ENCODE measurements at places on chromosomes 2 and 18. TPM values are rescaled to one million over a fixed set of nuclear protein-coding genes. Genes with fewer than 3 reads are reported as not detected.

Gene OR6B3
- not detected for total RNA-seq

GRCh38 chr18:47775961-47776360 is 154.5 kb downstream of the SMAD2 start:
- DNase-seq, result no peak

Gene SAG
- total RNA-seq, result 0.63 TPM

DNA sequence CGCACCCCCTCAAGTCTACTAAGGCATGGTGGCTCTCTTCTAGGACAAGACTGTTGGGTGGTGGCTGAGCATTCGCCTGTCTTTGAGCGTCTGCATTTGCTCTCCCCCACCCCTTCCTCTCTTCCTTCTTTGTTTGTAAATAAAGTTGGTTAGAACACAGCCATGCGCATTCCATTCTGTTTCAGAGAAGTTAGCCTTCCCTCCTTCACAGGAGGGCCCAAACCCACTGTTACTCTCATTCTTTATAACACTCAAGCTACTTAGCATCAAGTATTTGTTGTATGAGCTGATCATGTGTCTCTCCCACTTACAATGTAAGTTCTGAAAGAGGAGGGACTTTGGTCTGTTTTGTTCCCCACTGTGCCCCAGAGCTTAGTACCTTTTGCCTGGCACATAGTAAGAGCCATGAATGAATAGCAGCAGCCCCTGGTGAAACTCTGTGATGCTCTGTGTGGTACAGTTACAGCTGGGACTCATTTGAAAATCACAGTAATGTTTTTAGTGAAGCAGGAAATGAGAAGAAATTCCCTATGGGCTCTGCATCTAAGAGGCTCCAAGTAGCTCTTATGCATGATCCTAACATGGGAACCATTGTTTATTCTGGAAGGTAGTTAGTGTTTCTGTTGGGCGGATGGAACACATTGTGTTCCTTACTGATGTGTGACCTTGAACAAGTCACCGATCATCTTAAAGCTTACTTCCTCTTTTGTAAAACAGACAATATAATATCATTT is 7.7 kb downstream of the MGAT5 start:
- no peak for DNase-seq

Gene ZNF521
- total RNA-seq, result 11.6 TPM

- no peak for DNase-seq
Observed at GRCh38 chr2:158953454-158953853, 15.0 kb upstream of the TANC1 start.

DNA sequence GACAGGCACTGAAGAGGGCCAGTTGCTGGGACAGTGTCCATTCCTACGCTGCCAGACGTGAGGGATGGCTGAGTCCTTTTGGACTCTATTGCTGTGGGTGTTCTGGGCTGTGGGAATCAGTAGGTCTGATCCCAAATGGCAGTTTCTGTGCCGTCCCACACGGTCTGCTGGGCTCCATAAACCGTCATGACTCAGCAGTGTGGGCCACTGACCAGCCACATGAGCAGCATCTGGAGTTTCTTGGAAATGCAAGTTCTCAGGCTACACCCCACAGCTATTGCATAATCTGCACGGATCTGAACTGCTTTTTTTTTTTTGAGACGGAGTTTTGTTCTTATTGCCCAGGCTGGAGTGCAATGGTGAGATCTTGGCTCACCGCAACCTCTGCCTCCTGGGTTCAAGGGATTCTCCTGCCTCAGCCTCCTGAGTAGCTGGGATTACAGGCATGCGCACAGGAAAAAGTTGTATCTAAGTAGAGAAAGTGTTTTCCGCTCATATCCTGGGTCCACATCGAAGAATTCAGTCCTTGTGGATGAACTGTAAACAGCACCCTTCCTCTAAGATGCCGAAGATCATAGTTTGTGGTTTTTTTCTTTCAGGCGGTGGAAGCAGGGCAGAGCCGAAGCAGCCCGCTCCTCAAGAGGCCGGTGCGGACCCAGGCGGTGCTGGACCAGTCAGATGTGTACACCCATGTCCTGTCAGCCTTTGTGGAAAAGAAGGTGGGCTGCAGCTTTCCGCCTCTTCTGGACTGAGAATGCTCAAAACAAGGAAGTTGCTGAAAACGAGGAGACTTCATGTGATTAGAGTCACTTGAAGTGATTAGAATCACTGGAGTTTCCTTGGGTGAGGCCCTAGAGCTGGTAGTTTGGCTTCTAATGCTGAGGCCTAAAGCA is 25.5 kb downstream of the RMC1 start:
- peak; percentile 35 for DNase-seq

DNA sequence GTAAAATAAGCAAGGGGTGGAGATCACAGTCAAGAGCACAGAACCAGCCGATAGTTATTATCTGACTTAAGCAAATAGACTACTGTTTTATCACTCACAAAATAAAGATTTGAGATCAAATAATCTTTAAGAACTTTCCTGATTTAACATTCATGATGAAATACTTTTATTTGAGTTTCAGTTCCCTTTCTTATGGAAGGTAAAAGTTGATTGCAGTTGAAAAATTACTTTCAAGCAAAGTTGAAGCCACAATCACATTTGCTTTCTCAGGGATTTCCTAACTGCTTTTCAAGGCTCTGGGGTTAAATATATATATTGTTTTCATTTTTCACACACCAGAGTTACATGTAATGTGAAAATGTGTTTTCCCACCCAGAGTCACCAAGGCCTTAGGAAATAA is 599.5 kb downstream of the KCNJ3 start:
- DNase-seq, result no peak

Gene SULT1C2
- not detected for total RNA-seq

Gene ARHGAP28
- total RNA-seq, result 6.8 TPM

GRCh38 chr18:44679056-44679913 is 1.4 kb upstream of the SETBP1 start:
- DNase-seq, result peak; percentile 92

DNA sequence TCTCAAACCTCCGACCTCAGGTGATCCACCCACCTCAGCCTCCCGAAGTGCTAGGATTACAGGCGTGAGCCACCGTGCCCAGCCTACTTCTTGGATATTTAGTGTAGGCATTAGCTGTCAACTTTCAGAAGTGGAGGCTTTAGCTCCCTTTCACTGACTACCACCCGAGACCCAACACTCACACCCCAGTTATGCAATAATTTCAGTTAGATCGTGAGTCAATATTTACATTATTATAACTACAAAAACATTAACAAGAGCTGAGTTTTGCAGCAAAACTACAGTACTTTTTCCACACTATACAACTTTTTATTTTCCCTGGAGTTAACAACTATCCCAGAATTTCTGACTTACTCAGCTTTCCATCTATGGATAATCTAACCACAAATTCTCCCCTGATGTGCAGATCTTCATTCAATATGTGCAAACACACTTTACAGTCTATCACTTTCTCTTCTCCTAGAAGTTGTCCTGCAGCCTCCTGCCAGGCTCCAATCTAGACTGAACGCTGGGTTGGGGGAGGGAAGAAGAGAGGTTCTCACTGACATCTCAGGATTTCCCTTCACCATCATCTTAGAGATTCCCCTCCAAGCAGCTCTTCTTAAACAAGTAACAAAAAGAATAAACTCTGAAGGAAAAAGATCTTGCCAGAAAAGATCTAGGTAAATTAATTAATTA is 10.1 kb downstream of the TBC1D8 start:
- no peak for DNase-seq

Gene TMEM163
- total RNA-seq, result 0.41 TPM

DNA sequence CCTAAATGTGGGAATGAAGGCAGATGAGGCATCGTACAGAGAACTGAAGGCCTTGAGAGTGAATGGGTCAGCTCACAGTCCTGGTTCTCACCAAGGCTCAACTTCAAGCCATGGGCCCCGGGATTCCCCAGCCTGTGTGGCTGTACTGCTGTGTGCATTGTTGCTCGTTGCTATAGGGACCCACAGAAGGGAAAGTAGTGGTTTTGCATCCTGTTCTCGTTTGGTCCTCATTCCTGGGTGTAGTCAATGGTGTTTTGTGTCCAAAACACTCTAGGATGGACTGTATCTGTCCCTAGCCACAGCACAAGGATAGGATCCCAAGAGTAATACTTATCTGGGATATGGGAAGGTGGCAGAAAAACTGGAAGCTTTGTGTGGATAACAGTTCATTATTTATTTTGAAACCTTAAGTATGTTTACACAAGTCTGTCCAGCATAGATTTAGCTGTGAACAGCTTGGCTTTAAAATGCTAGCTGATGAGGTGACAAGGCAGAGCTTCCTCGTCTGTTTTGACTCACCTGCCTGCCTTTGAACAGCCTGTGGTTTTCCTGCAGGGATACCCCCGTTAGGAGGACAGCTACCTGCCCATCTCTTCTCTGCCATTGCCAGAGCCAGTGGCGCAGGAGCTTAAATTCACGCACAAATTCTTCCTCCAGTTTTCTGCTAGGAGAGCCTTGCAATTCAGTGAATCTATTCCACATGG is 85.0 kb downstream of the WDSUB1 start:
- no peak for DNase-seq

GRCh38 chr2:101185656-101186055 is 34.5 kb upstream of the TBC1D8 start:
- no peak for DNase-seq

- peak; percentile 15 for DNase-seq
Observed at GRCh38 chr2:10257500-10258147, 45.1 kb upstream of the HPCAL1 start.

DNA sequence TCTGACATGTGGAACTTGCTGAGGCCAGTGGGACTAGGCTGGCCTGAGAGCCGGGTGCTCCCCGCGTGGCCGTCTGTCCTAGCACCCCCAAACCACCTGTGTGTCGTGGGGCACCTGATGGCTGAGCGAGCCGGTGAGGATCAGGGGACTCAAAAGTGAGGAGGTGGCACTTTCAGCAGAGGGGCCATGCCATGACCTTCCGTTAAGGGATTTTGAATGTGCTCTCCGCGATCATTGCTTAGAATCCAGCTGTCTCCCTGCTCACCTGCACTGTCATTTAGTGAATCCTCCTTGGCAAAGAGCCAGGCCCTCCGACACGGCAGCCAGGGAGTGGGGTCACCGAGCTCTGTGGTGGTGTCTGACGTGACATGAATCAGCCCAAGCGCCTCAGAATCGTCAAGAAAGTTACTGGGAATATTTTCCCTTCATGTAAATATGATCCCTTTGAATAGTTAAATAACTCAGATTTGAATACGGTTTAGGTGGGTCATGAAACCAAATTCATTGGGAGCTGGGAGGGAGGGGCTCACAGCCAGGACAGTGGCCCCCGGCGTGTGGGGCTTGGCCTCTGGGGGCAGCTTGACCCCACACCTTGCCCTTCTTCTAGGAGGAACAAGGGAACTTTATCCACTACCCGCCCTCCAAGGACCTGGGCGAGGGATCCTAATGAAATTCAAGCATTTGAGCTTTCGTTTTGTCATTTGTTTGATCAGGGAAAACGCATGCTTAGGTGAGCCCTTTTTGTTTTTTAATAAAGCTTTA is 9.5 kb downstream of the NFATC1 start:
- DNase-seq, result peak; percentile 53

Gene ABCG5
- total RNA-seq, result 0.22 TPM

DNA sequence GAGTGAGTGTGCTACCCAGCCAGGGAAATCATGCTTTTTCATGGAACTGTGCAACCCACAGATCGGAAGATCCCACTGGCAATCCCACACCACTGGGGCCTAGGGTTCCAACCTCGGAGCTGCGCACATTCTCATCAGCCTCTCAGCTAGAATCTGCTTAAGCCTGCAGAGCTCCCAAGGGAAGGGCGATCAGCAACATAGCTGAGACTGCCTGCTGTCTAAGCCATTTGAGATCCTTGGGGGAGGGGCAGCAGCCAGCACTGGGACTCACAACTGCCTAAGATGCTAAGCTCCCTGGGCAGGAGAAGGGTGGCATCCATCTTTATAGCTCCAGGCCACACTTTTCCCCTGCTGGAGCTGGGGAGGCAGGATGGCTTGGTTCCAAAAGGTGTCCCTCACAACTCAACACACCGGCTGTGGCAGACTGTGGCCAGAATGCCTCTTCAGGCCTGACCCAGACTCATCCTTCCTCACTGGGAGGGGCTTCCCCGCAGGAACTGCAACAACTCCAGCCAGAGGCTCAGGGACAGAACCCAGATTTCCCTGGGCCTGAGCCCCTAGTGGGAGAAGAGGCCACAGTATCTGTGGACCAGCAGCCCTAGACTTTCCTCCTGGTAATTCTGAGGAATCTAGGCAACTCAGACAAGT is 1133.3 kb upstream of the PIK3C3 start:
- no peak for DNase-seq

DNA sequence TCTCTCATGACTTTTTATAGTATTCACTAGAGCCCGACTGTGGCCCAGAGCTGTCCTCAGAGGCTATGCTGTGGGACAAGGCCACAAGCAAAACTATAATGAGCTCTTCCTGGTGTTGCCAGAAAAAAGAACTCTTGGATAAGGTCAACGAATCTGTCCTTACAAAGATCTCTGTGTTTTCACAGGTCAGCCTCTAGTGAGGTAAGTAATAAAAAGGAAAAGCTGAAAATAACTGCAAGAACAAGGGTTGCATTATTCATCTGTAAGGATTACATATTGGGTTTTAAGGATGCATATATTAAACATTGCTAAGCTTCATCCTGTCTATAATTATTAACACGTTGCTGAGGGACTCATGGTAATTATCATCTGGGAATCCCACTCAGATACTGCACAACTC is 62.8 kb upstream of the ATL2 start:
- no peak for DNase-seq
